Substantia nigra (tissue), 51 donors: ENCODE measurements at places on chromosomes 11 and 22.

DNA sequence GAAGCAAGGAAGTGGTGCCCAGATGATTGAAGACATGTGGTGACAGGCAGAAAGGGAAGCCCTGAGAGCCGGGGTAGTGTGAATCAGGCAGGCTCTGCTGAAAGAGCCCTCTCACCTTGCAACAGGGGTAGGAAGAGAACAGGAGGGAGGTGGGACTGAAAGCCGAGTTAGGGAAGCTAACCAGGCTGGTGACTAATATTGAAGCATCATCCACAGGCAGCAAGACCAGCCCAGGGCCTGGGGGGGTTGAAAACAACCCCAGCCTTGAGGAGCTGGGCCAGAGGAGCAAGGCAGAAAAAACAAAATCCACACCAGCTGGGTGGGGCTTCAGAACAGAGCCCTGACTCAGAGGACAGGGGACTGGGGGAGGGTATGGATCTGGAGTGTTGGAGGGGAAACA is 35.0 kb upstream of the CRTAM start:
- no peak for DNase-seq

DNA sequence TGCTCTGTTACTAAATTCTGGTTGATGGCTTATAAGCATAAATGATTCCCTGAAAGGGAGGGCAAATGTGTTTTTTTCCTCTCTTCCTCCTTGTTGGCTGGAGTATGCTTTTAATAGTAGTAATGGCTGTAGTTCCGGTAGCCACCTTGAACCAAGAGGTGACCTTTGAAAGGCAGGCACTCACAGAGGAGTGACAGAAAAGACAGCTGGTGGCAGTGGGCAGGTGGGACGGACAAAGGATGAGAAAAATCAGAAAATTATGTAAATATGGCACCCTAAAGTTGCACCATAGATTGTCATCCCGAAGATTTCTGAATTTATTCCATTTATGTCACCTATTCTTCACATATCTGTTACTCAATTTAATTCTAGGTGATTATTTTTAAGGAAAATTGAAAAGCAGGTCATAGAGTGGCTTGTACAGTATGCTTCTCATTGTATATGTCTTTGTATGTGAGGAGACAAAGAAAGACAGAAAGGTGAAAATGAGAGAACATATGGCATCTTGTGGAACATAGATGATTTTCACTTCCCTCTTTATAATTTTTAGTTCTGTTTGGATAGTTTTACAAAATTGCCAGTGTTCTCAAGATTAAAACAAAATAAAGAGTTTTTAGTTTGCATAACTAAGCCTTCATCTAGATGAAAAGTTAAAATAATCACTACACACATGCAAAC is 17.0 kb downstream of the CASP12 start:
- DNase-seq = no peak

- no peak for DNase-seq
Measured at GRCh38 chr11:99803501-99803900, 782.8 kb downstream of the CNTN5 start.

- peak; percentile 60 for DNase-seq
Measured at GRCh38 chr11:34262531-34263081, 95.2 kb downstream of the ABTB2 start.

- no peak for DNase-seq
Measured at GRCh38 chr11:132802947-132803346, 729.4 kb downstream of the OPCML start.

DNA sequence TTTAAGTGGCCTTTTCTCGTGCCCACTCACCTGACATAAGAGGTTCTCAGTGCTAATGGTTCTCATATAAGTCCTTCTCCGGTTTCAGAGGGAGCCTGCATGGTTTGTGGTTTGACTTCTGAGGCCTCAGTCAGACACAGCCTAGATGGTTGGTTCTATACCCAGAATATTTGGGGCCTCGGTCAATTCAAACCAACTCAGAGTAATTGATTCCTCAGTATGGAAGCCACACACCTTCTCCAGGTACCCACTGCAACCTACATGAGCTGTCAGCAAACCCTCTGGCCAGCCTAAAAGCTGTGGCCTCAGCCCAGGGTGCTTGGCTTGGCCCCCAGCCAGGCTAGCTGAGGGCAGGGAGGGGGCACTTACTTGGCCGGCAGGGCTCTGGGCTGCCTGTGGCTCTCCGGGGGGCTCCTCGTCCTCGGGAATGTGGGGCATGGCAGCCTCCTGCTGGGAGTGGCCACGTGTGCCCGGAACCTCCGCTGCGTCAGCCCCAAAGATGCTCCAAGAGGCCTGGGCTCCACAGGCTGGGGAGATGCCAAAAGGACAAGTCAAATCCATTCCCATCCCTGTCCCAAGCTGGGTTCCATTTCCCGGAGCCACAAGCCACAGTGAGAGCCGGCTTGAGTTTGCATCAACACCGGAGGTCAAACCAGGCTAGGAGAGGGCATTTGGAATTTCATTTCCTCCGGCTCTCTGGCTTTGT is 41.7 kb downstream of the IRAG1 start:
- no peak for DNase-seq

DNA sequence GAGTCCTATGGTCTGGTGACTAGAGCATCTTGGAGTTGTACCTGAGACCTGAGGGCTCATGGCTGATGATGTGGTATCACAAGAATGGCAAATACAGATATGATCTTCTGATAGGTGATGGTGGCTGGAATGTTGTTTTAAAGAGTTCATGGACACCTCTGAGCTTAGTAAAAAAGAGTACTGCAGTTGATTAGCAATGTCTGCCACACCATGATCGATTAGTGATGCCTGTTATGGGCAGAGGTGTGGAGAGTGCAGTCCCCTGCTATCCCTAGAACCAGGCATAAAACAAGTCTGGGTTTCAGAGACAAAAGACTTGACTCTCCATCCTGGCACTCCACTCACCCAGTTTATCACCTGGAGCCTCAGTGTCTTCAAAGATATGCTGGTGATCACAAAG is 1.4 kb upstream of the BATF2 start:
- no peak for DNase-seq

- no peak for DNase-seq
Measured at GRCh38 chr22:39479254-39479653, 22.4 kb downstream of the MGAT3 start.
